ENCODE measurements at places on chromosomes 6 and 20.

DNA sequence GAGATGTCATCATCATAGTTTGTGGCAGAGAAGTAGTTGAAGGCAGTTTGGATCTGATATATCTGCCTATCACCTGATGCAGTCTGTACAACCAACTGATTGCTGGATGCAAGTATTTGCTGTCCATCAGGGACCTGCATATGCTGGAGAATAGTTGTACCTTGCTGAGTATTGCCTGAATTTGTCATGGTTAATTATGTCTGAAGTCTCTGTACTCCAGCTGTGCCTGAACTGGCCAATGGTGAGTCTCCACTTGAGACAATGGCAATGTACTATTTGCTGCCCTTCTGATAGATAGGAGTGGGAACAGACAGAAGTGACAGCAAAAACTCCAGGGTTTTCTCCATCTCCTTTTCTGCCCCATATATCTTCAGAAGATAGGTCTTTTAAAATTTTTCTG is 531.5 kb downstream of the EPHA7 start:
- DNase-seq, result no peak

- DNase-seq, result no peak
Observed at GRCh38 chr6:140446241-140446640, 1071.8 kb upstream of the CITED2 start.

DNA sequence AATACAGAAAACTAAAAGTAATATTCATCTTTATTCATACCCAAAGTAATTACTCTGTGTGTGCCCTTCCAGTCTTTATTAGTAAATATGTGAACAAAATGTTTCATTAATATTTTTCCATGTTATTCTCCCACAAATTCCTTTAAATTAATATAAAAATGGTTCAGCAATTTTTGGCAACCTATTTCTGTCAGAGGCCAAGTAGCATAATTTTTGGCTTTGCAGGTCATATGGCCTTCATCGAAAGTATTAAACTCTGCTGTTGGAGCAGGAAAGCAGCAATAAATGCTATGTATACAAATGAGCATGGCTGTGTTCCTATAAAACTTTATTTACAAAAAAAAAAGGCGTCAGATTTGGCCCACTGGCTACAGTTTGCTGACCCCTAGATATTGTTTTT is 16.1 kb downstream of the ZC2HC1B start:
- no peak for DNase-seq

- DNase-seq, result no peak
Observed at GRCh38 chr20:50434653-50435396, 75.4 kb upstream of the PTPN1 start.

DNA sequence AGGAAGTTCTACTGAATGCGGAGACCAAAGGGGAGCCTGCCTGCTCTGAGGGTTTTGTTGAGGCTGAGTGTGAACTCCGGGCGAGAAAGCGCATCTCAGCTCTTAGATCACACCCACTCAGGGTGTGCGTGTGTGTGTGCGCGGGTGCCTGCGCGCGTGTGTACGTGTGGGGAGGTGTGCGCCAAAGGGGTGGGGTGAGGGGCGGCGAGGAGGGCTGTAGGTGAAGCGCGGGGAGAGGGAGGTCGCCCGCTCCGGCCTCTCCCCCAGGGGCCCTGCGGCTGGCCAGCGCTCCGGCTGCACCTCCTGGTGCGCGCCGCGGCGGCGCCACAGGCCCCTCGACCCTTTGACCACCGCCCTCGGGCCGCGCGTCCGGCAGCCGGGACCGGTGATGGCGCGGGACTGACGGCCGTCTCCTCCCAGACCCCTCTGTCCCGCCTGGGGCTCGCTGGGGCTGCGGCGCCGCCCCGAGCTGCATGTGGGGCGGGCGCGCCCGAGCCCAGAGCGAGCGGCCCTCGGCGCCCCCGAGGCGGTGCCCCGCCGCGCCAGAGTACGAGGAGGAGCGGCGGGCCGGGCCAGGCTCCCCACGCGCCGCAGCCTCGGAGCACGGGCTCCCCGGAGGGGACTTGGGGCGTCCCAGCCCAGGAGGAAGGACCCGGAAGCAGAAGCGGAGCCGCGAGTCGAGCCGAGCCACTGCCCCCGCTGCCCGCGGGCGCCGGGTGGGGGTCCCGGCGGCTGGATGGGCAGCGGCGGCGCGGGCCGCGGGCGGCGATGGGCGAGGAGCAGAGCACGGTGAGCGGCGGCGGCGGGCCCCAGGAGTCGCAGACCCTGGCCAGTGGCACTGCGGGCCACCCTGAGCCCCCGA is at the start of gene RNF217:
Gene RNF217, plus strand, starts transcription at position 661 of the 862 bp plus-strand sequence. Its CDS starts 108 bp downstream, at position 769.
- DNase-seq, result no peak

DNA sequence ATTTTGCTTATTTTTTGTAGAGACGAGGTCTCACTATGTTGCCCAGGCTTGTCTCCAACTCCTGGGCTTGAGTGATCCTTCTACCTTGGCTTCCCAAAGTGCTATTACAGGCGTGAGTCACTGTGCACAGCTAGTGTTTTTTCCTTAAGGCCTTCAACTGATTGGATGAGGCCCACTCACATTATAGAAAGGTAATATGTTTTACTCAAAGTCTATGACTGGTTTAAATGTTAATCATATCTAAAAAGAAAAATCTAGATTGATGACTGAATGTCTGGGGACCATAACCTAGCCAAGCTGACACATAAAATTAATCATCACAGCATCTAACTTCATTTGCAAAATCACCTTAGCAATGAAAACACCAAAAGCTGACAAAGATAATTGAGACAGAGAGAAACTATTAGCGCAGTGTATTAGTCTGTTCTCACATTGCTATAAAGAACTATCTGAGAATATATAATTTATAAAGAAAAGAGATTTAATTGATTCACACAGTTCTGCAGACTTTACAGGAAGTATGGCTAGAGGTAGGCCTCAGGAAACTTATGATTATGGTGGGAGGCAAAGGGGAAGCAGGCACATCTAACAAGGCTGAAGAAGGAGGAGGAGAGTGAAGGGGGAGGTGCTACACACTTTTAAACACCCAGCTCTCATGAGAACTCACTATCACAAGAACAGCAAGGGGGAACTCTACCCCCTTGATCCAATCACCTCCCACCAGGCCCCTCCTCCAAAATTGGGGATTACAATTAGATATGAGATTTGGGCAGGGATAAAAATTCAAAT is 66.8 kb upstream of the ARHGAP18 start:
- no peak for DNase-seq

- DNase-seq, result no peak
Observed at GRCh38 chr20:9985773-9986172, 49.0 kb upstream of the ANKEF1 start.

GRCh38 chr6:107624541-107624940 is 134.6 kb downstream of the SOBP start:
- DNase-seq, result no peak

GRCh38 chr6:133047065-133047665 is 194.0 kb upstream of the EYA4 start:
- no peak for DNase-seq
